ENCODE measurements at places on chromosomes 2 and 18.

- DNase-seq: no peak
Measured at GRCh38 chr2:214051585-214051984, 359.3 kb upstream of the VWC2L start.

- peak; percentile 44 for DNase-seq
Measured at GRCh38 chr2:189142893-189143759, 36.4 kb downstream of the COL5A2 start.

GRCh38 chr2:149799013-149799705 lies 211.6 kb upstream of the MMADHC start:
- peak; percentile 2 for DNase-seq

DNA sequence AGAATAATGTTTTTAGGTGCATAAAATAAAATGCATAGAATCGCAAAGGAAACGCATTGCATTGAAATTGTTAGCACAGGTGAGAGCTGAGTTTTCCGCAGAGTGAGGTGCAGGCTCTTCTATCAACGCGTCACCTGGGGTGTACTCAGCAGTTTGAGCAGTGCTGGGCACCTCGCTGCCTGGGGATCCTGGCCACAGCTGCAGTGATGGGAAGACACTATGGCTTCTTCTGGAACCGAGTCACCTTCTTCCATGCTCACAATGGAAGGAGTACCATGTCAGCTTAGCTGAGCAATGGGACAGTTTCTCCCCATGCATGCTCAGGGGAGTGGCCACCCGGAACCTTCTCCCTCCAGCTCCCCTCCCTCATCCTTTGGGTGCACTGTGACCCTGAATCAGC lies 95.4 kb upstream of the OTOS start:
- DNase-seq: no peak

- DNase-seq: no peak
Measured at GRCh38 chr2:15967415-15968279, 27.3 kb downstream of the MYCN start.

Data from DMS 273 treated with DMSO at 0.1 percent for 48 hours (cell line).